Activated CD4-positive, alpha-beta T cell treated with anti-CD3 and anti-CD28 coated beads, Interleukin-2, amount 10 ng/mL, durations not matched to agents 7 days and 5 days (primary cell): ENCODE measurements at places on chromosomes 13 and 19. TPM values are rescaled to one million over a fixed set of nuclear protein-coding genes. Genes with fewer than 3 reads are reported as not detected.

Gene CEACAM21
- total RNA-seq, result 72.0 TPM

GRCh38 chr13:25501231-25501630 lies 129.5 kb downstream of the ATP8A2 start:
- H3K4me1 ChIP-seq, result no peaks in the 10 kb centered on the region
- peaks cover 8% of the 10 kb centered on the region for H3K27me3 ChIP-seq
- no peak for DNase-seq
- no peak overlapping the region for H3K27ac ChIP-seq
- H3K4me3 ChIP-seq, result no peak overlapping the region
- no peaks in the 10 kb centered on the region for H3K36me3 ChIP-seq

Gene ERFL
- 1.6 TPM for total RNA-seq

Gene ZNF91
- 56.8 TPM for total RNA-seq

Gene TGFBR3L
- 1.4 TPM for total RNA-seq

- H3K4me1 ChIP-seq, result peaks cover 21% of the 10 kb centered on the region
- no peaks in the 10 kb centered on the region for H3K27me3 ChIP-seq
- peak within 1 kb of the TSS; percentile 87 for H3K4me3 ChIP-seq
These were observed at the start of gene GMIP for GRCh38 chr19:19643158-19644053. Gene GMIP, minus strand, starts transcription at chr19:19643657. Its CDS starts 128 bp downstream, at chr19:19643529.

Gene ZNF132
- 4.8 TPM for total RNA-seq

Gene KLK11
- total RNA-seq, result not detected

Gene EDDM13
- 2.2 TPM for total RNA-seq

DNA sequence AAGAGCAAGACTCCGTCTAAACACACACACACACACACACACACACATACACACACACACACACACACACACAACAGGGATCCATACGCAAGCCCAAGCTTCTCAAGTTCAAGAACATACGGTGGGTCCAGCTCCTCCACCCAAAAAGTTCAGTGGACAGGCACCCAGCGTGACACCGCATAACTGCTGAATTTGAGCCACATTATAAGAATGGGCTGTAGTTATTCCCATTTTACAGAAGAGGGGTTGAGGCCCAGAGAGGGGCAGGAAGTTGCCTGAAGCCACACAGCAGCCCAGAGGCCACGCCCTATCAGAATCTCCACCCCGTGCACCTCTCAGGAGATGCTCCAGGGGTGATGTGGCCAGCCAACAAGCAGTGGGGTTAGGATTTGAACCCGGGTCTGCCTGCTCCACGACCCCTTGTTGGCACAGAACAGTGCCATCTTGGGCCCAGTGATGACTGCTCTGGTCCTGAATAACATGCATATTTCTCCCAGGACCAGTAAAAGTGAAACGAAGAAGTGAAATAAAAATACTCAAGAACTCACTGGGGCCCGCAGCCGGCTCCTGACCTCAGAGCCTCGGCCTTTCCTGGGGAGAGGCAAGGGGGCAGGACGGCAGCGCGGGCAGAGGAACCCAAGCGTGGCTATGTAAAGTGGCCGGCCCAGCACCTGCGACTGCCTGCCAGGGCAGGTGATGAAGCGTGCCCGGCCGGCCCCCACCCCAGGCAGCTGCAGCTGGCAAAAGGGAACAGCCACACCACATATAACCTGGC lies 61.9 kb downstream of the AP1M1 start:
- peak; percentile 42 for DNase-seq
- peak overlapping the region; percentile 86 for H3K27ac ChIP-seq
- H3K27me3 ChIP-seq, result peaks cover 5% of the 10 kb centered on the region
- H3K4me3 ChIP-seq, result no peak overlapping the region
- peaks cover 74% of the 10 kb centered on the region for H3K4me1 ChIP-seq

- peak; percentile 44 for DNase-seq
- H3K4me3 ChIP-seq, result peak overlapping the region; percentile 2
- H3K36me3 ChIP-seq, result no peaks in the 10 kb centered on the region
- peaks cover 54% of the 10 kb centered on the region for H3K4me1 ChIP-seq
These were observed 106.5 kb downstream of the TEX26 start for GRCh38 chr13:31038834-31039552.

DNA sequence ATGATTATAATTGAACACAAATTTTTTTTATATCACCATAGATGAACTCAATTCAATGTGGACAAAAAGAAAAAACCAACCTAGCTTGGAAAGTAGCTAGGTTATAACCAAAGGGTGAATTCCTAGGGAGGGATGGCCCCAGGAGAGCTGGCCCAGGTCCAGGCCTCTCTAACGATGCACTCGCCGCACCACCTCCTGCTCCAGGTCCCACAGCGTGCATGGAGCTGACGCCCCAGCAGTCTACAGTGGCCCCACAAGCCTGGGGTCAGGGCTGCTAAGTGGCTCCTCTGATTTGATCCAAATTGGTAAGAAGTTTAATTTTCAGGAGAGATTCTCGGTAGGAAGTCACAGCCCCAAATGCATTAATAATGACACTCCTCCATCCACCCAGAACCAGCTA lies 48.8 kb downstream of the TSHZ3 start:
- peaks cover 3% of the 10 kb centered on the region for H3K27me3 ChIP-seq
- no peaks in the 10 kb centered on the region for H3K4me1 ChIP-seq
- H3K4me3 ChIP-seq, result no peak overlapping the region
- H3K36me3 ChIP-seq, result no peaks in the 10 kb centered on the region

DNA sequence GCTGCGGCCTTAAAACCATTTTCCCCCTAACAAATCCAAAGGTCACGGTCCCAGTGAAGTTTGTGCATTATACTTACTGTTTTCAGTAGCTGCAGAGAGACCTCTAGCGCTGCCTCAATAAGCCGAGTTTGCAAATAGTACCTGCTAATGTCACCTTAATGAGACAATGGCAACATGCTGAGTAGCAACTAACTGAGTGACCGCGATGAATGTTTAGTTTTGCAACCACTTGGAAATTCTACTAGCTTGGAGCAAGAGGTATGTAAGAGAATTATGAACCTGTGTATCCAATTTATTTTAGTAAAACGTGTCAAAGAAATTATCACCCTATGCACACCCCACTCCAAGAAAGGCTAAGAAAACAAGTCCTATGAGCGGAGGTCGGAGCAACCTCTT lies 1.2 kb downstream of the KPNA3 start:
- peak; percentile 38 for DNase-seq
- no peaks in the 10 kb centered on the region for H3K27me3 ChIP-seq
- H3K36me3 ChIP-seq, result peaks cover 12% of the 10 kb centered on the region
- peaks cover 41% of the 10 kb centered on the region for H3K4me1 ChIP-seq
- peak overlapping the region; percentile 95 for H3K4me3 ChIP-seq

Gene SULT2B1
- 0.30 TPM for total RNA-seq

DNA sequence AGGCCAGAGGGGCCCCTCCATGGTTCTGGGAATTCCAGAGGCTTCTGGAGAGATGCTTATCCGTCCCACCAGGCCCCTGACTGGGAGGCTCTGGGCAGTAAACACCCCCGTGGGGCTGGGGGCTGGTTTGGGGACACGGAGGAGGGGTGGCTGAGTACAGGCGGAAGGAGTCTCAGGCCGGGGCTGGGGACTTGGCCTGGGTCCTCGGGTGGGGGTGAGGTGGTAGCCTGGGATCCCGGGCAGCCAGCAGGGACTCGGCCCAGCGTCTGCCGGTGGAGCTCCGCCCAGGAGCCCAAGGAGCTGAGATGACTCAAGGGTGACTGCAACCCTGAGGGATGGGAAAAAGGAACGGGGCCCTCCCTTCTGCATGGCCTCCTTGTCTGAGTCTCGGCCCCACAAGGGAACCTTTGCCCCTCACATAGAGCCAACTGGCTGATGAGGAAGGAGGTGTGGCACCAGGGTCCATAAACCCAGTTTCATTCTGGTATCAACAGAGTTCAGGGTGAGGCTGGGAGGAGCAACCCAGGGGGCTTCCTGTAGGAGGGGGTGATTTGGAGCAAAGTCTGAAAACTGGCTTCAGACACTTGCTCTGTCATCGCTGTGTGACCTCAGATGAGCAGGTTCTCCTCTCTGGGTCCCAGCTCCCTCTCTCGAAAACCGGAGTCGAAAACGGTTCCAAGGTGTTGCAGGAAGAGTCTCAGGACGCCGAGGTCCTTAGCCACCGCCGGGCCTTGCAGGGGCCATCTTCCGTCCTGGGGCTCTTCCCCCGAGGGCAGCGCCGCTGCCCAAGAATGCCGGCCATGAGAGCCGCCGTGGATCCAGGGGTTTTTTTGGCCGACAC lies 809 bp downstream of the MISP start:
- H3K4me3 ChIP-seq, result no peak overlapping the region
- no peak overlapping the region for H3K27ac ChIP-seq
- no peaks in the 10 kb centered on the region for H3K27me3 ChIP-seq
- DNase-seq, result no peak
- no peaks in the 10 kb centered on the region for H3K36me3 ChIP-seq

Gene SOX1
- total RNA-seq, result not detected

- no peak overlapping the region for H3K4me3 ChIP-seq
- H3K27me3 ChIP-seq, result no peaks in the 10 kb centered on the region
- no peaks in the 10 kb centered on the region for H3K4me1 ChIP-seq
- no peak overlapping the region for H3K27ac ChIP-seq
These were observed 1608.8 kb downstream of the OLFM4 start for GRCh38 chr13:54637366-54637765.

DNA sequence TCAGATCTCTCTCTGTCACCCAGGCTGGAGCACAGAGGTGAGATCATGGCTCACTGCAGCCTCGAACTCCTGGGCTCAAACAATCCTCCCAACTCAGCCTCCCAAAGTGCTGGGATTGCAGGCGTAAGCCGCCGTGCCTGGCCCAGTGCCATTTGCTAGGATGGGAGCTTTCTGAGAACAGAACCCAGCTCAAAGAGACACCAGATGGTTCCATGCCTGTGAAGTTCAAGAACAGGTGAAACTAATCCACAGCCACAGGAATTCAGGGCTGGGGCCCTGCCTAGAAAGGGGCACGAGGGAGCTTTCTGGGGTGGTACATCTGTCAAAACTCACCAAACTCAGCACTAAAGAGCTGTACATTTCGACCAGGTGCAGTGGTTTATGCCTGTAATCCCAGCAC lies 4.2 kb downstream of the SLC7A9 start:
- no peaks in the 10 kb centered on the region for H3K36me3 ChIP-seq
- H3K27ac ChIP-seq, result no peak overlapping the region
- no peaks in the 10 kb centered on the region for H3K4me1 ChIP-seq
- H3K4me3 ChIP-seq, result no peak overlapping the region
- H3K27me3 ChIP-seq, result no peaks in the 10 kb centered on the region
- DNase-seq, result no peak

Gene ZNF550
- 16.0 TPM for total RNA-seq

- peaks cover 1% of the 10 kb centered on the region for H3K27me3 ChIP-seq
- H3K4me3 ChIP-seq, result no peak overlapping the region
- no peak overlapping the region for H3K27ac ChIP-seq
- DNase-seq, result no peak
These were observed 172.5 kb downstream of the DLEU7 start for GRCh38 chr13:50670847-50671496.

- peaks cover 14% of the 10 kb centered on the region for H3K27me3 ChIP-seq
- DNase-seq, result no peak
- H3K36me3 ChIP-seq, result no peaks in the 10 kb centered on the region
- no peak overlapping the region for H3K27ac ChIP-seq
These were observed 14.4 kb upstream of the CYP2A7 start for GRCh38 chr19:40896418-40896796.

- no peak overlapping the region for H3K4me3 ChIP-seq
- peaks cover 5% of the 10 kb centered on the region for H3K36me3 ChIP-seq
- H3K27me3 ChIP-seq, result no peaks in the 10 kb centered on the region
- no peak overlapping the region for H3K27ac ChIP-seq
- DNase-seq, result no peak
These were observed 20.5 kb downstream of the DYRK1B start for GRCh38 chr19:39813264-39813993.

- no peak overlapping the region for H3K4me3 ChIP-seq
- H3K27me3 ChIP-seq, result no peaks in the 10 kb centered on the region
- no peaks in the 10 kb centered on the region for H3K4me1 ChIP-seq
- DNase-seq, result no peak
- no peaks in the 10 kb centered on the region for H3K36me3 ChIP-seq
These were observed 1651.9 kb upstream of the MIR17HG start for GRCh38 chr13:89695343-89696257.

Gene PSG1
- total RNA-seq, result not detected

GRCh38 chr19:10126213-10126639 lies 6.5 kb upstream of the EIF3G start:
- no peaks in the 10 kb centered on the region for H3K4me1 ChIP-seq
- no peak overlapping the region for H3K4me3 ChIP-seq
- H3K27me3 ChIP-seq, result no peaks in the 10 kb centered on the region
- no peak for DNase-seq
- no peak overlapping the region for H3K27ac ChIP-seq

Gene FCGBP
- total RNA-seq, result 7.1 TPM

GRCh38 chr19:12656899-12657571 lies 9.5 kb downstream of the MAN2B1 start:
- no peak overlapping the region for H3K27ac ChIP-seq
- no peaks in the 10 kb centered on the region for H3K27me3 ChIP-seq
- H3K4me3 ChIP-seq, result no peak overlapping the region

Gene ATP8A2
- 0.42 TPM for total RNA-seq

Gene CLEC17A
- not detected for total RNA-seq

- H3K4me1 ChIP-seq, result peaks cover 5% of the 10 kb centered on the region
- no peak overlapping the region for H3K27ac ChIP-seq
- H3K4me3 ChIP-seq, result no peak overlapping the region
- no peak for DNase-seq
These were observed 11.3 kb downstream of the KHSRP start for GRCh38 chr19:6413291-6413690.

Gene POLD1
- total RNA-seq, result 167 TPM

Gene NKPD1
- total RNA-seq, result 0.17 TPM
